ENCODE measurements at places on chromosomes 7 and 10.

- ATAC-seq, result no peak
Observed at GRCh38 chr7:125061-125475, 67.3 kb upstream of the FAM20C start.

GRCh38 chr7:118590107-118590506 is 365.6 kb downstream of the ANKRD7 start:
- peak; percentile 61 for ATAC-seq

DNA sequence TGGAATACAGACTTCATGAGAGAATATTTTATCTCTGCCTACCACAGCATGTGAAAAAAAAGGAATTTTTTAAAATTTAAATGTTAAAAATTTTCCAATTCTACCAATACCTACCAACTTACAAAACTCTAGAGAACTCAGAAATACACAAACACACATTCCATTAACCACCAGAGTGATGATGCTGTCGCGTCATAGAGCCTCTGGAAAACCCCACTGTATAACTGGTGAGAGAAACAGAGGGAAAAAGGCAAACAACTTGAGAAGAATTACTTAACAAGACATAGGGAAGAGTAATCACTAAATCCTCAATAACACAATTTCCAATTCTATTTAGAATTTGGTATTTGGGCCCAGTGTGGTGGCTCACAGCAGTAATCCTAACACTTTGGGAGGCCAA is 6.2 kb upstream of the SPOCK2 start:
- ATAC-seq, result no peak

- peak; percentile 82 for ATAC-seq
Observed at GRCh38 chr7:142024547-142024946, 28.9 kb downstream of the MGAM start.

DNA sequence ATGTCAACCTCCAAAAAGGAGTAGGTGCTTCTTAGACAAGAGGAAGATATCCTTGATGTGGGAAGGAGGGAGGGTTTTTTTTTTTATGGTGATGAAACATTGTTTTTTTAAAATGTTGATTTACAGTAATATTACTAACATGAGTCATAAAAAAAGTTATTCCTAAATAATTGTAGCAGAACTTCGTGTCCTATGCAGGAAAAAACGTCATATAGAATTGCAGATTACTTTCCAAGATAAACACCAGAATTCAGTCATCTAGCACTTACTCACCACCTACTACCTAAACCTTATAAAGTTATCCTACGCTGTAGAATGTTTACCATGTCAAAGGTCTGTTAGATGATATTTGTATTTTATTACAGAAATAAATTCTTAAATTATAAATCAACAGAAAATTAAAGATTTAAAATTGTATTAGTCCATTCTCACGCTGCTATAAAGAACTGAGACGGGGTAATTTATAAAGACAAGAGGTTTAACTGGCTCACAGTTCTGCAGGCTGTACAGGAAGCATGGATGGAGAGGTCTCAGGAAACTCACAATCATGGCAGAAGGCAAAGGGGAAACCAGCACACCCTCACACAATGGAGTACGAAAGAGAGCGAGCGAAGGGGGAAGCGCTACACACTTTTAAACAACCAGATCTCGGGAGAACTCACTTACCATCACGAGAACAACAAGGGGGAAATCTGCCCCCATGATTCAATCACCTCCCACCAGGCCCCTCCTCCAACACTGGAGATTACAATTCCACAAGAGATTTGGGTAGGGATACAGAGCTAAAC is 105.2 kb upstream of the NEBL start:
- ATAC-seq, result no peak

GRCh38 chr7:5396542-5396941 is 27.1 kb downstream of the TNRC18 start:
- peak; percentile 9 for ATAC-seq

DNA sequence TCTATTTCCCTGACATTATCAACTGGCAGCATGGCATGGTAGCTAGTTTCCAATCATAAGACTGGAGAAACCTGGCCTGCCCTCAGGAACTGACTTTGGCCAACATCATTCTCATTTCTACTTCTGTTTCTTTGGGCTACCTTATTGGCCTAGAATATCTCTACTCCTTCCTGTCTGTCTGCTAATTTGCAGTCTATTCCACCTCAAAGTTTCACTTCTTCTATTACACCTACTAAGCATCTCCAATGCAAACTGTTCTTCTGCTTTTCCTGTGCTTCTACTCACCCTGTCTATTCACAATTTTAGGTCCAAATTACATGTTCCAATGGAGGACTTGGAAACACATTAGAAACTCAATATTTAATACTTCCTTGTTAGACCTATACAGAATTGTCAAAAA is 65.6 kb downstream of the ZNF503 start:
- no peak for ATAC-seq

DNA sequence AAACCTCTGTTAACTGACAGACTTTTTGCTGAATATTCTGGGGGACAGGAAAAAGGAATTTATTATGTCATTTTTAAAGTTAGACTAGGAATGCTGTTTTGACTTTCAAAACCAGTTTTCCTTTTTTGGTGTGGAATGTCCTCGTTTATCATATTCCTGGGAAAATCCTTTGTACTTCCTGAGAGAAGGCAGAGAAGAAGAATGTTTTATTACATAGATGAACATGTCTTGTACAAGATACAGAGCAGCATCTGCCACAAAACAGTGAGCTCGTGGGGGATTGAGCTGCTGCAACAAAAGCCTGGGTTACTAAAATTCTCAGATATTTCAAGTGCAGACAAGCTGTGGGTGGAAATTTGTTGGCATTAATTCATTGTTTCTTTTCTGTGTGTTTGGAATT is 20.2 kb downstream of the MCU start:
- peak; percentile 59 for ATAC-seq
